ENCODE measurements at places on chromosomes 3 and 15. TPM values are rescaled to one million over a fixed set of nuclear protein-coding genes. Genes with fewer than 3 reads are reported as not detected.

DNA sequence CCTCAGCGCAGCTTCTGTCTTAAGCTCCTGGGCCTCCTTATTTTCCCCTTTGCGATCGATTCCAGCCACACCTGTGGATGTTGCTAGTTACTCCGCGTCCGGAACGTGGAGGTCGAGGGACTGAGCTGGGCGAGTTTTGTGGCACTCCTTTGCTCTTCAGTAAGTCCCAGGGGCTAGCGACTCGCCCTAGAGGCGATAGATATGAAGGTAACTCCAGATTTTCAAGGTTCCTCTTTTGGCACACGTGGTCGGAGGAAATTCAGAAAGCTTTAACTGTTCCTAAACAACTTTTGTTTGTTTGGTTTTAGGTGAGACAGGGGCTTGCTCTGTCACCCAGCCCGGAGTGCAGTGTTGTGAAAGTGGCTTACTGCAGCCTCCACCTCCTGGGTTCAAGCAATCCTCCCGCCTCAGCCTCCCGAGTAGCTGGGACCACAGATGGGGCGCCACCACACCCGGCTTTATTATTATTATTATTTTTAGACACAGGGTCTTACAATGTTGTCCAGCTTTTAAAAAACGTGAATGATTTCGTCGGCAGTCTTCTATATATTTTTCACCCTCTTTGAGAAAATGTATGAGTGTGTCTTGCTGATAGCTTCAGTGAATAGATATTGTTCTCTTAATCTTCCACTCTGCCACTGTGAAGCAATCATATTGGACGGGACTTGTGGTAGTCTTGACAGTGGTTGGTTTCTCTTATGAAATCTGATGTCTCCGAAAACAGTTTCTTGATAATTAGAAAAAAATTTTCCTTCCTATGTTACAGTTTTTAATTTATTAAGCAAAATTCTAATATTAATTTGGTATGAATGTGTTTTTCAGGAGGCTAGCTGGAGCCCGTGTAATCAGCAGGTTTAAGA lies 785 bp downstream of the MFSD1 start:
- no peak for DNase-seq

DNA sequence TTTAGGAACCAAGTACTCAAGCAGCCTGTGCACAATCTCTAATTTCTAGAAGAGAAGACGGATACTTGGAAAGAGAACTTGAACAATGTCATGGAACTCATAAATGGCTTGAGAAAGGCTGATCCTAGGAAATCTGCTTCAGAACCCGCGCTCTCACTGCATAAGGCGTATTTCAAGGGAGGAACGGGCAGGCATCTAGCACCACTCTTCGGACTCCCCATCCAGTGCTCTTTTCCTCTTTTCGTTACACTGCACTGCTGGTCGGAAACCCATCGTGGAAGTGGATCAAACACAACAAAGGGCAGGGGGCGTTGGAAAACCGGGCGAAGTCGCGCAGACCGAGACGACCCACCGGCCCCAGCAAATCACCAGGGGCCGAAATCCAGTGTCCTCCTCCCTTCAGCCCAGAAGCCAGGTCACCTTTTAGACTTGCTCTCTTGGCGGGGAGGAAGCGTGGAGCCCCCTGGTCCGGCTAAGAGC lies 539 bp upstream of the TLNRD1 start:
- no peak for DNase-seq

DNA sequence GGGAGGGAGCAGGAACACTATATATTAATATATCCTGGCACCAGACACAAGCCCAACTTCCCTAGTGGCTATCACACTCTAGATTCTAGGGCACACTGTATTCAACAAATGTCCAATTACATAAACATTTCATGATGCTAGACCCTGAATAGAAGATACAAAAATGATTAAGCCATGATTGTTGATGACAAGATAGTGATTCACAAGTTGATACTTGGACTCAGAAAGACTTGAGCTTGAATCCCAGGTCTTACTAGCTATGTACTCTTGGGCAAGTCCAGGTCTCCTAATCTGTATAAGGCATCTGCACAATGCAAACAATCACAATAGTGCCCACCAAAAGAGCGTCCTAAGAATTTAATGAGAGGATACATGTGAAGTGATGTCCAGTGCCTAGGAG lies 10.0 kb upstream of the SNTN start:
- no peak for DNase-seq

DNA sequence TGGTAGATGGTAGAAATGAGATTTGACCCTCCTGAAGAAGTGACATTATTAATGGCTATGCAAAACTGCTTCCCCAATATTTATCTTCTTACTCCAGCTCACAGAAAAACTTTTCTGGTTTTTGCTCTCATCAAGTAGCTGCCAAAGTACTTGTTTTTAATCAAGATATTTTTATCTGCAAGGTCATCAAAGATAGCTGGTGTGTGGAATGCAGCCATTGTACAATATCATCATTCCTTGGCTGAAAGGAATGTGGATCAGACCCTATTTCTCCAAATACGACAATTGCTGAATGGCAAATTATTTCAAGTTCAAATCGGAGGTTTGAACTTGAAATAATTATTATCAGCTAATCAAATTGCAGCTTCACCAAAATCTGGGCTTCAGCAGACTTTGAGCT lies 126.9 kb upstream of the SLC7A14 start:
- DNase-seq: no peak

The PLS1 gene
- 1.3 TPM for total RNA-seq

DNA sequence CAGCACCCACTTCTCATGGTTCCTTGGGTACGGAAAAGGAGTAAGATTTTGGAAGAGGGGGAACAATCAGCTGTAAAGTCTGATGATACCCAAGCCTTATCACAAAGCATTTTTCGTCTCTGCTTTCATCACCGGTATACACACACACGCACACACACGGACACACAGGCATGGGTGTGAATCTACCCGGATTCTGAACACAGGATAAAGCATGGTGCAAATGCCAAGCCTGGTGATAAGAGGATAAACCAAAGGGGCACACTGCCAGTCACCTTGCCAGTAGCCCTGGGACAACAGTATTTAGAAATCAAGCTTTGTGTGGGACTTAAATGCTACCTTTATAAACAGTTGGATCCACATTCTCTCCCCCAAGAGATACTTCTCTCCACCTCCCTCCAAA lies 22.2 kb downstream of the FAM174B start:
- DNase-seq: no peak

GRCh38 chr15:39628546-39629257 lies 47.8 kb downstream of the THBS1 start:
- no peak for DNase-seq

DNA sequence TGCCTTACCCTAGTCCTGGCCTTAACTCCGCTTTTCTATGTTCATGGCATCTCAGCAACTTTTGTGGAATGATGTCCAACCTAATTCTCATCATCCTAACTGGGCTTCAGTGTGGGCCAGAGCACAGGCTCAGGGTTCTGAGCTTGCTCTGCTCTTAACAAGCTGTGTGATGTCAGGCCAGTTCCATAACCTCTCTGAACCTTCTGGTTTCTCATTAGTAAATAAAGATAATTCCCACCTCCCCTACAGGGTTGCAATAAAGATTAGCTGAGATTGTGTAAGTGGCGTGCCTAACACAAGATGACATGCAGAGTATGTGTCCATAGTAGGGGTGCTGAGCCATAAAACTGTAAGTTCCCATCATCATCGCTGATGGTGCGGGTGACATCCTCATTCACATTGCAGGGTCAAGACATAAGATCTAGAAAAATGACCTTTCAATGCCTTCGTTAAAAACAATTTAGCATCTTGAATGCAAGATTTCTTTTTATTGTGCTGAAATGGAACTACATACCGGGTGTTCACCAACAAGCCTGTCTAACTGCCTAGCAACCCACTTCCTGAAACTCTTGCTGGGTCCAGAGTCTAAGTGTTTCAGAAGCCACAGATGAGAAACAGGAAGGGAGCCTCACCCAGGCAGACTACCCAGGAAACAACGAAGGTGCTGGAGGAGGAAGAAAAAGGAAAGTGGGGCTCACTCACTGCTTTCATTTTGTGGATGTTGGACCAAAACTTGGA lies 36.2 kb downstream of the CDCP1 start:
- DNase-seq: no peak

GRCh38 chr3:26653811-26654425 lies 31.3 kb downstream of the LRRC3B start:
- no peak for DNase-seq

The GMPS gene
- total RNA-seq: 37.0 TPM

DNA sequence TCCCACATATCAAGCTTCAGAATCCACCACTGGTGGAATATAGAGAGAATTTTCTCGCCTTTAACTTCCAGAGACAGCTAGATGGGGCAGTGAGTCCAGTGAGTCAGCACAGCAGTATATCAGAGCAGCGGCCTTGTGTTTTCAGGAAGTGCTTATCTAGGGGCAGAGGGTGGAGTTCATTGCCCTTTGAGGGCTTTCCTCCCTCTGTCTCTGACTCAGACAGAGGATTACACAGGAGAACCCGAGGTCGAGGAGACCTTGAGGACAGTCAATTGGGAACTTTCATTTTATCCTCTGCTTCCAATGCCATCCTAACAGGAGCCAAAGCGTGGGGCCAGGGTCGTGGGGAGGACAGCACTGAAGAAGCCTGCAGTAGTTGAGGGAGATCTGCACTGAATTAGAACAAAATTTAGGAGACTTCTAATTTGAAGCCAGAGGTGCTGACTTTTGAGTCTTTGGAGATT lies 109.6 kb upstream of the UMPS start:
- DNase-seq: no peak

The PP2D1 gene
- total RNA-seq: not detected

DNA sequence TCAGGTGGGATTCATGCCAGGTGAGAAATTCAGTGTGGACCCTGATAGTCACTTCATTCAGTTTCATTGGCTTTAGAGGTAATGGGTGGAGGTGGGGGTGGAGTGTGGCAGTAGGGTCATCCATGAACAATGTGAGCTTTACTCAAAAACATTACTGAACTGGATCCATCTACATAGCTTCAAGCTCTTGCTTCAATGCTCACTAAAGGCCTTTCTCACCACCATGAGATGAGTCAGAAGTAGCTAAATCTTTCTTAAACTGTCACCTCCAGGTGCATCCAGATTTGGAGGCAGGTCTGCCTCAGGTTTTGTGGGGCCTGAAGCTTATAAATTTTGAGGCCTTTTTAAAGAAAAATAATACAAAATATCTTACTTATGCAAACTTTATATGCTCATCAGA lies 363.6 kb downstream of the CHST2 start:
- DNase-seq: no peak

DNA sequence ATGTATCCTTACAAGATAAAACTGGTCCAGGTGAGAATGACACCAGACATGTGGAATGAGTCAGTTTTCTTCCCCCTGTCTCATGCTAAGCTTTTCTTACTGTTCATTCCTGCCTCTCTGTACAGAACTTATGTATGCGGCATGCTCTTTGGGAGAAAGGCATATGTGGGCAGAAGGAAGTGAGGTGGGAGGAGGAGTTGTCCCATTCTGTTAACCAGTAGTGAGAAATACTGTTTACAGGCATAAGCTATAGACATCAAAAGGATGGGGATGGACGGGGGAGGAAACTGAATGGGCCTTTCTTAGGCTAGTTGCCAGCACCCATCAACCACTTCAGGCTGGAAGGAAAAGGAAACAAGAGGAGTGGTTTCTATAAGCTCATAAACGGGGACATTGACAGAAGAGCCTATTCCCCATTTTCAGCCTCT lies 143.6 kb upstream of the BHLHE40 start:
- DNase-seq: no peak

The ASB14 gene
- not detected for total RNA-seq

- no peak for DNase-seq
These were observed 830.9 kb upstream of the CFAP20DC start for GRCh38 chr3:59880717-59881116.

DNA sequence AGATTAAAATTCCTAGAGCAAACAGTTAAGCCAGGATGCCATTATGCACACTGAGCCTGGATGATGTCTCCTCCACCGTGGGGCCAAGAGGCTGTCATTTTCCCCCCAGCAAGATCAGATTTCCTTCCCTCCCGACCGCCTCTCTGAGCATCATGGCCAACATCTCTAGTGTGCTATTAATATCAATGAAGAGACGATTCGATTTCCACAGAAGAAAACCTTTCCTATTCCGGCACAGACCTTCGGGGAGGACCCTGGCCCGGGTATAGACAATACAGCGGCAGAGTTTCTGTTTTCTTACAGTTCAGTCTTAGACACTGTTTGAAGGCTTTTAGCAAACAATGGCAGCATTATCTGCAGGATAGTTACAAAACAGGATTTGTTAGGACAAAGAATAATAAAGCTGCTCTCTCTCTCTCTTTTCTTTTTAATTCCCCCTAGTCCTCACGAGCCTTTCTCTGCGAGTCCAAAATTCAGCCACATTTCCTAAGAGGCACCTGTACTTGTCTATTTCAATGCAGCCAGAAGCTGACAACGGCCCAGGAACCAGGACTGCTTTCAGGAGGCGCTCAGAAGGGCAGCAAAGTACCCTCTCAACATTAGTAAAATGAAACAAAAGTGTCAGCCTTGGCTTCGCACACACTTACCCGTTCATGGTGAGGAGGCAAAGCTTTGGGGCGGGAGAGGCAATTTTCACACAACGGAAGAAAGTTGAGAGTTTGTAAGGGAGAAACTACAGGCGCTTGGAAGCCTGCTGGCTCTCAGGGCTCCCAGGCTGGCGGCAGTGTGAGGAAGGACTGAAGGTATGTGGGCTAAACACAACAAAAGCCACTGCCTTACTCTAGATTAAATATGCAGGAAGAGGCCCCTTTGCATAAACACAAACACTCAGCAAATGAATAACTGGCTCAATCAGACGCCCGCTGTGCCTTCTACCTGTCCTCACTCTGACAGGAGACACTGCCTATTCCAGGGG lies 278.0 kb downstream of the FOXP1 start:
- DNase-seq: no peak

DNA sequence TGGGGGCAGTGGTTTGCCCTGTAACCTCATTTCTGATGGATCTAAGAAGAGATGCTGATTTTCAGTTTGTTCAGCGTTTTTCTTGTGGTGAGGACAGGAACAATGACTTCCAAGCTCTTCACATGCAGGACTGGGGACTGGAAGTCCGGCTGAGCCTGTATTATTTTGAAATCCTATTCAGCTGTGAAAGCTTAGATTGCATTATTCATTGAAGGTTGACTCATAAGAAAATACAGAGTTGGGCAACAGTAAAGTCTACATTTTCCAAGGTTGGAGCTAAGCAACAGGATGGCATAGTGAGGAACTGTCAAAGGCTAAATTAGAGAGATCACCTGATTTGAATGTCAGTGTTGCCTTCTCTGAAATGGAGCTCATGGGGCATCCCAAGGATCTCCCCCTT lies 230.9 kb upstream of the FEZF2 start:
- DNase-seq: no peak

DNA sequence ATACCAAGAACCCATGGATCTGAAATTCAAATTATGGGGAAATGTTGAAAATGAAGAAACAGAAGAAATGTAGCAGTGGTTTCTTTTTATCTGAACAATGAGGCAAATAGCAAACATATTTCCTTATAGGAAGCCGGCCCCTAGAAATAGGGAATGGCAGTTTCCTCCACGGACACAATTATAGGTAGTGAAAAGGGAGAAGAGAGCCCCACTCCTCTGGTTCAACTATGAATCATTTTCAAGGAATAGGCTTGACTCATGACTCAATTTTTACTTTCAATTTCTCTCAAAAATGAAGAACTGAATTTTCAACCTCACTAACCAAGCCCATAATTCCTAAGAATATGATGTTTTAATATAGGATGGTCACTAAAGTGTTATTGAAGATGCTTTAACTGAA lies 243.1 kb downstream of the MECOM start:
- no peak for DNase-seq

The CEP152 gene
- total RNA-seq: 10.4 TPM

GRCh38 chr15:92654662-92655061 lies 913 bp downstream of the FAM174B start:
- DNase-seq: no peak

The PEX5L gene
- total RNA-seq: not detected

Measured in omental fat pad (tissue), 4 donors.